Right lung (tissue), 10 donors: ENCODE measurements at places on chromosomes 3 and 15.

DNA sequence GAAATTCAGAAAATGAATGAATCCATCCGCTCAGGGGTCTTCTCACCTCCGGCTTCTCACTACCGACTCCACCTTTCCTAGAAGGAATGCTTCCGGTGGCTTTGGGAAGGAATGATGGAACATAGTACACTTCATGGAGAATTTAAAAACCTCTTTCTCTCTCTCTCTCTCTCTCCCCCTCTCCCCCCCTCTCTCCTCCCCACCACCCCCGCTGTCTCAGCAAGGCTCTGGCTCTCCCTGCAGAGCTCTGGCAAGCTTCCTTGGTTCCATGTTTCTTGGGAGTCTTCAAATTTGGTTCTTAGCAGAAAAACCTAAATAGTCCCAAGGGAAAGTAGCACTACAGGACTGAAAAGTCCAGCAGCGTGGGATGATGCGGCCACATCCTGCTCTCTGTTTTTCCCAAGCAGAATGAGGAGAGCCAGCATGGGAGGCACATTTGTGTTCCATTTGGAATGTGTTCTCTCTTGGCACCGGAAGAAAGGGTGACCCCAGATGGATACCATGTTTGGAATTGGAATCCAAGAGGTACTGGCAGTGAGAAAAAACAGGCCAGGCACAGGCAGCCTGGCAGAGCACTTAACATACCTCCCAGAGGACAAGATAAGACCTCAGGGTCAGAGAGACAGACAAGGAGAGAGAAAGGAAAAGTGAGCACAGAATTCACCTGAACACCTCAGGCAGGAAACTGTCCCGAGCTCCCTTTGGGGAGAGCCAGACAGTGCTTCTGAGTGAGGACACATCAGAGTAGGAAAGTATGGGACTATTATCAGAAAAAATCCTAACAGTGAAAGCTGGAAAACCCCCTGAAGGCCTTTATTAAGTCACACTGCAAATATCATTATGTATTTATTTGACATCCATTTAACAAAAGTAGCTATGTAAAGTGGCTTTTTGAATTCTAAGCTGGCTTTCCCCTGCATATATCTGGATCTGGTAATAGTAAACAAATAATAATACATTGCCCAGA, at the start of gene POPDC2:
Gene POPDC2, minus strand, starts transcription at position 116 of the 967 bp plus-strand sequence. CDS start 166 bp downstream, outside the sequence.
- no peak for DNase-seq

DNA sequence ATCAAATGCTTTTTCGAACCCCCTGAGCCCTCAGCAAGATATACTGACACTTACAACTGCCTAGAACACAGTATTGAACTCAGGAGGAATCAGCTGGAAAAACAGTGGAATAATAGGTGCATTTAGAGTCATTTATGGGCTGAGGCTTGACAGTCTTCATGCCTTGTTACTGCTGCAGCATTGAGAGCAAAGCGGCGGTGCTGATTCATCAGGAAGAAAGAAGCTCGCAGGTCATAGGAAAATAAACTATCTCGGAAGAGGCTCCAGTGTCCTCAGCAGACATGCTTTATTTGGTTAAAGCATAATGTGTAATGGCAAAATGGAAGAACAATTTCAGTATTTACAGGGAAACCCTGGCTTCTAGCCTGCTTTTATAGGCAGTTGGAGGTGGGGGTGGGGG, 30.1 kb upstream of the NEO1 start:
- no peak for DNase-seq

- DNase-seq = peak; percentile 81
Measured at GRCh38 chr15:69593981-69594966, 141.7 kb downstream of the RPLP1 start.

DNA sequence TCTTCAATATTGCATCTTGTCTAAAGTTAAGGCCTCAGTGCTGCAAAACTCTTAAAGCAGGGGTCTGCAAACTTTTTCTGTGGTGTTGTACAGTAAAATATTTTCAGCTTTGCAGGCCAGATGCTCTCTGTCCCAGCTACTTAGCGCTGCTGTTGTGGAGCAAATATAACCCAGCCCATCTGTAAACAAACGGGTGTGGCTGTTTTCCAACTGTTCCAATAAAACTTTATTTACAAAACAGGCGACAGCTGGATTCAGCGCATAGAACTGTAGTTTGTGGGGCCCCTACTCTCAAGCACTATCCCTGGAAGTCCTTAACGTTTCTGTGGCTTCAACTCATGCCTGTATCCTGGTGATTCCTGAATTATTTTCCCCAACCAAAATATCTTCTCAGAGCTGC, 365.0 kb downstream of the FOXP1 start:
- DNase-seq = no peak

DNA sequence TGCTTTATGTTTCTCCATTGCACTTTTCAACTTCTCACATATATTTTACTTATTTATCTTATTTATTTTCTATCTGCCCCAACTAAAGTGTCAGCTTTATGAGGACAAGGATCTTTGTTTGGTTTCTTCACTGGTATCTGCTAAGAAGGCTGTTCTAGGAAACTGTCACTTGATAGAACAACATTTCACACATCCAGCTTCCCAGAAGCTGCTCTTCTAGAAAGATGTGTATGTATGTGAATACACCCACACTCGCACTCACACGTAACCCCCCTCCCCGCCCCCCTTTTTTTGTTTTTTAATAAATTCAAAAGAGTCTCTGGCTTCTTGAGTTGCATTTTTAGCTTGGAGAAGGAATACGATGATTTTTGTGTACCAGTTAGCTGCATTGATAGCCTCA, 143.1 kb downstream of the AKAP13 start:
- no peak for DNase-seq

DNA sequence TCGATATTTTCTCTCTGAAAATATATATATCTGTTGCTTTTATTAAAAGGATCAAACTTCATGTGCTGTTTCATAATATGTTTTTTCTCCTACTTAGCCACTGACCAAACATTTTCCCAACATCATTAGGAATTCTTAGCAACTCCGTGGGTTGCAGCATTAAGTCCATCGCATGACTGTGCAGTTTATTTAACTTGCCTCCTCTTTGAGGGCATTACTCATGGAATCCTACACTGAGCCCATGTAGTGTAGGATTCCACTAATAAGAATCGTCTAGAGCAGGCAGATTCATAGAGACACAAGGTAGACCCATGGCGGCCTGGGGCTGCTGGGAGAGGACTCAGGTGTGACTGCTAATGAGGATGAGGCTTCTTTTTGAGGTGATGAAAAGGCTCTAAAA, 49.3 kb downstream of the CMTM6 start:
- no peak for DNase-seq
